Caco-2 (cell line): ENCODE measurements at places on chromosomes 12 and 14.

DNA sequence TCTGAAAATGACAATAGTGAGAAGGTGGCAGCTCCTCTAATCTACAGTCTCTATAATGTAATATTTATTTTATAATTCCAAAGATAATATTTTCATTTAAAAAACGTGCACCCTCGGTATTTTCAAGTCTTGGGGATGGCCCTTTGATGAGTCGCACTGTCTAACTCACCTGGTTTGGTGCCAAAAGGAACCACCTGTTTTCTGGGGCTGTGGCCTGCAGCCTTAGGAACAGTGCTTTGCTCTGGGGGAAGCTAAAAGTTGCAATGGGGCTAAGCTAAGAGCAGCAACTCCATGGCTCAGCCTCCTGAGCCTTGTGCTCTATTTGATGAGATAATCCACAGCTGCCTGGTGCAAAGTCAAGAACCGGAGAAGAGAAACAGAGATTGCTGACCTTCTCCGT, 6.4 kb upstream of the ENDOU start:
- no peak for DNase-seq

- no peak for DNase-seq
Measured at GRCh38 chr12:53217931-53218307, 10.9 kb upstream of the ITGB7 start.

GRCh38 chr12:65334521-65334920, 56.0 kb downstream of the MSRB3 start:
- DNase-seq = no peak

DNA sequence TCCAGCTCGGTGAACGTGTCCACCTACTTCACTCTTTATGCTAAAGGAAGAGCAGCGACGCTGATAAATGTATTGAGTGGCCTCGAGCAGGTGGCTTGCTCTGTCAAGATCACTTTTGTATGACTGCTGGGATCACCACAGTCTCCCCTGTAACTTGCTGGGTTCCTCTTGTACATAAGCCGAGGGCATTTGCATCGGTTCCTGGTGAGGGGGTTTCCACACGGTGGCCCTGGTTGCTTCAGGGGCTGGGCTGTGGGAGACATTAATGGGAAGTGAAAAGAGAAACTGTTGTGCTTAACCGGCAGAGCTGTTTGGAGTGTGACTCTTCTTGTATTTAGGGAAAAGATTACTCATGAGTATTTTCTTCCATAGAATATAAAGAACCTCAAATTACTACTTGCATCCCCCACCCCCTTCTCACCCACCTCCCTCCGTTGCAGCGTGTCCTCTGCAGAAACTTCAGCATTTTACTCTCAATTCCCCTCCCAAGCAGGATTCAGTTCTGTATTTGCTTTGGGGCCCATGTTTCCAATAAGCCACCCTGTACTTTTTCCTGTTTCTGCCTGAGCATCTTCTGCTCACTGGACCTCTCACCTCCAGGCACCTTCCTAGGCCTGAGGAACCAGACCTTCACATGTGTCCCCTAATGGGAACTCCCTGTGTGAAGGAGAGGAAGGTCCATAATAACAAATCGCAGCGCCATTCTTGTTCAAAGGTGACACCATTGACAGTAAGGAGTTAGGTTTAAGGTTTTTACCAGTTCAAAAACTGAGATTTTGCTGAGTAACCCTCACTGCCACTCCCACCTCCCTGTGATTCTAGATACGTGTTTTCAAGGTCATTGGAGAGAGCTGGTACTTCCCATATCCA, 187.0 kb downstream of the ETV6 start:
- DNase-seq = no peak

- no peak for DNase-seq
Measured at GRCh38 chr12:76444408-76444984, 96.3 kb upstream of the BBS10 start.

- no peak for DNase-seq
Measured at GRCh38 chr12:94103986-94104385, 44.4 kb upstream of the PLXNC1 start.

- no peak for DNase-seq
Measured at GRCh38 chr12:51677284-51677968, 86.4 kb downstream of the SCN8A start.

- no peak for DNase-seq
Measured at GRCh38 chr12:77104792-77105191, 39.4 kb upstream of the E2F7 start.

- DNase-seq = peak; percentile 87
Measured at GRCh38 chr12:48997719-48998496, 1.3 kb downstream of the DDN start.

GRCh38 chr12:131063960-131064359, 110.3 kb downstream of the ADGRD1 start:
- DNase-seq = no peak

DNA sequence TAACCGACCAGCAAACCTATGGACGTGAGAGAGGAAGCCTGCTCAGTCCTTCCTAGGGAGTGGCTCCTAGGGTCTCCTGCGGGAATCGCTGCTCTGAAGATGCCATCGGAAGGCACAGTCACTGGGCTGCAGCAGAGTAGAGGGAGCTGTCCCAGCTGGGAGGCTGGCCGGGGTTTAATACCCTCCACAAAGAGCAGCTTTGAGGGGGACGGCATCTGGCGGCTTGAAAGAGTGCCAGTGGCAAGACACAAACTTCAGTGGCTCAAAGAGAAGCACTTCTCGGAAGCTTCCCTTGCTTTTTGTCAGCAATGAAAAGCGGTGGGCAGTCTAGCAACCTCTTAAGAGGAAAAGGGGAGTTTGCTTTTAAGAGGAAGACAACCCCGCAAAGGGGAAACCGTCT, 114.6 kb downstream of the TMEM132C start:
- no peak for DNase-seq

GRCh38 chr12:79884401-79885006, 50.4 kb downstream of the PPP1R12A start:
- no peak for DNase-seq

- DNase-seq = no peak
Measured at GRCh38 chr14:64249363-64249762, 44.8 kb downstream of the ESR2 start.

GRCh38 chr12:62379026-62379722, 87.5 kb upstream of the MON2 start:
- no peak for DNase-seq

DNA sequence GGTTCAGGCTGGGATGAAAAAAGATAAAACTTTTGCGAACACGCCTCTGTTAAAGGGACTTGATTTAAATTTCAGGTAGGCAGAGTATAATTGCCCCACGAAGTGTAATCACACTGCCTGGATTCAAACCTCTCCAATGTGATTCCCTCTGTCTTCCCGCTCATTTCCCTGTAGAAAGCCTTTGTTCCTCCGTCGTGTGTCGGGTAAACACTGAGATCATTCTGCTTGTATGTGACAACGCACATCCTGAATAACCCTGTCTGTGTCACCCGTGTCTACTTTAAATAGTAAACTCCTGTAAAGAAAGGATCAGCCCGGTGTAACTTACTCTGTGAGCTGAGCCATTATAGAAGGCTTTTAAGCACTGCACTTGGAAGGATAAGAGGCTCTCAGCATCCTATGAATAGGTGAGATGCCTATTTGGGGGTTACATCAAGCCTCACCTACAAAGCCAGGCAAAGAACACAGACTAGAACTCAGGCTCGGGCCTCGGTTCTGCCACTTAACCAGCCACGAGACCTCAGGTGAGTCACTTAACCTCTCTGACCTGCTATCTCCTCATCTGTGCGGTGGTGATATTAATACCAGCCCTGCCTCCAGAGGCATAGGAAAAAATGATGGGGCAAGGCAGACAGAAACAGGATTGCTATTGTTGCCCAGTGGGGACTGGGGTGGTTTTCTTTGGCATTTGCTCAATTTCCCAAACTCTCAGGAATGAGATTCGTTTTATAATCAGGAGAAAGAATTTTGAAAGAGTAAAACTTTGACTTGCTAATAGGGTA, 74.2 kb downstream of the RBM19 start:
- no peak for DNase-seq
